ENCODE measurements at places on chromosomes 16 and 17.

- no peak for DNase-seq
Measured at GRCh38 chr17:49967205-49967604, 1.8 kb upstream of the DLX4 start.

DNA sequence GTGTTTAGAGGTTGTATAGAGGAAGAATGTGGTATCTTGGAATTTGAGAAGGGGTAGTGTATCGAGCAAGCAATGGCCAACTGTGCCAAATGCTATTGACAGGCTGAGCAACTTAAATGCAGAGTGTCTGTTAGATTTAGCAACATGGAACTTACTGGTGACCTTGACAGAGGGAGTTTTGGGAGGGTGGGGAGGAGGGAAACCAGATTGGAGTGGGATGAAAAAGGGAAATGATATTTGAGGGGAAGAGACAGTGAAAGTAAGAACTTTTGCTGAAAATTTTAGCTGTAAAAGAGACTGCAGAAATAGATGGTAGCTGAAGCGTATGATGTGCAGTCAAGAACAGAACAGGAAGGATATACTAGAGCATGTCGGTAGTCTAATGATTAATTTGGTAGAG lies 1.1 kb downstream of the LRRC36 start:
- DNase-seq, result no peak

DNA sequence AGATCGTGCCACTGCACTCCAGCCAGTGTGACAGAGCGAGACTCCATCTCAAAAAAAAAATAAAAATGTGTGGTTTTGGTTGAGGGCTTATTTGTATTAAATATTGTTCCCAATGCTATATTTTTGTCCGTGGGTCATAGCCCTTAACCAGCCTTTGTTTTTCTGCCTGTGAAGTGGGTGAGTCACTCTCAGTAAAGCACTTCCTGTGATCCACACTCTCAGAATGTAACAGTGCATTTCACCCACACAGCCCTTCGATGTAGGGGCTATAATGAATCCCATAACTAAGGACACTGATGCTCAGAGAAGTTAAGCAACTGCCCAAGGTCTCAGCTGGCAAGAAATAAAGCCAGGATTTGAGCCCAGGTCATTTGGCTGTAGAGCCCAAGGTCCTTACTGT lies 34.7 kb upstream of the POLR3E start:
- DNase-seq, result no peak

GRCh38 chr17:29796652-29797051 lies 133.4 kb downstream of the SSH2 start:
- DNase-seq, result no peak

DNA sequence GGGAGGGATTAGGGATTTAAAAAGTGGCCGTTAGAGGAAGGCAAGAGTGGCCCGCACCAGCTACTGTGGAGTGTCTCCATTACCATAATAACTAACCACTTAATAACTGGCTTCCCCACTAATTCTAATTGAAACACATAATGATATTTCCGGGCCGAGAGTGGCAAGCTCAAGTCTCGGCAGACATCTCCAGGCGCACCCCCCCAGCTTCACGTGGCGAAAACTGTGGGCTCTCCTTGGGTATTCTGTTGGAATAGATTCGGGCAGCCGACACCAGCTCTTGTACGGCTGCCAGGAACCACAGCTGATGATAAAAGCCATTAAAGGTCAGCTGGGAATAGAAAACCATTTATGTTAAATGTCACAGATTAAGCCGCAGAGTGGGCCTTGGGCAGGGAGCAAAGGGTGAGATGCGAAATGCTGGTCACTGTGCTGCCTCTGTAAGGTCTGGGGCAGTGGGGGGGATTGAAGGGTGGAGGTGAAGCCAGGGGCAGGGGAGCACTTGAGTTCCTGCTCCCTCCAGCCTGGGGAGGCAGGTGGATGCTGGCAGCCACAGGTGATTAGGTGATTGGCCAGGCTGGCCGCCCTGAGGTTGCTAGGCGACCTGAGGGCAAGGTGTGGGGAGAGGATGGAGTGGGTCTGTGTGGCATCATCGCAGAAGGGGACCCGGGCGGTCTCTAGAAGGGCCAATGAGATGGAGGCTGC lies 115.6 kb upstream of the SDK2 start:
- DNase-seq, result no peak

DNA sequence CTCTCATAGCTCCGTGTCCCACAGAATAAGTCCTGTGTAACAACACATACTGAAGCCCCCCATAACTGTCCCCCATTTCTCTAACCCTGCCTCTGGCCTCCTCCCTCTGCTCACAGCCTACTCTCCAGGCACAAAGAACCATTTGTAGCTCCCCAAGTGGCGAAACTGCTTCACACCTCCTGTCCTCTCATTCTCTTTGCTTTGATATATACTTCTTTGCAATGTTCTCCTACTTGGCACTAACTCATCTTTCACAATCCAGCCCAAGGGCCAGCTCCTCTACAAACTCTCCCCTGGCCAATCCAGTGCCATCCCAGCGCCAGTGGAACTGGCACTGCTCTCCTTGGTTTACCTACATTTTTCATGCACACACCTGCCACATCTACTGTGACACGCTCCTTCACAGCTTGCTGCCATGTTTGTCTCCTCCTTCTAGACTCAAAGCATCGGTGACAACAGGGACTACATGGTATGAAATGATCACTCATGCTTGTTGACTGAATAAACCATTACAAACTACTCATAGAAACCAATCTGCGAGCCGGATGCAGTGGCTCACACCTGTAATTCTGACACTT lies 12.8 kb downstream of the CYTH1 start:
- no peak for DNase-seq

- DNase-seq, result no peak
Measured at GRCh38 chr17:17126131-17127110, 79.7 kb downstream of the PLD6 start.

DNA sequence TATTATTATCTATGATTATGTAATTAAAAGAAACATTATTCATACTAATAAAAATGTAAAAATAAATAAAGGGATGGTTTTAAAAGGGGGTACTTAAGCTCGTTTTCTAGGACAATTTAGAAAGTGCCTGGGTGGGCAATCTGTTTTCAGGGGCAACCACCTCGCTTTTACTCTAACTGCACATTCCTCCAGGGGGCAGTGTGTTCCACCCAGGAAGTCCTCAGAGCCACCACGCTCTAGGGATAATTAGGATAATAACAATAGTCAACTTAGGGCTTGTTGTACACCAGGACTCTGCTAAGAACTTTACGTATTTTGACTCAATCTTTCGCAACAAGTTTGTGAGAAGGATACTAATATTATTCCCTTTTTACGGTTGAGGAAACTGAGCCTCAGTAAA lies 396.7 kb upstream of the MAF start:
- DNase-seq, result no peak

DNA sequence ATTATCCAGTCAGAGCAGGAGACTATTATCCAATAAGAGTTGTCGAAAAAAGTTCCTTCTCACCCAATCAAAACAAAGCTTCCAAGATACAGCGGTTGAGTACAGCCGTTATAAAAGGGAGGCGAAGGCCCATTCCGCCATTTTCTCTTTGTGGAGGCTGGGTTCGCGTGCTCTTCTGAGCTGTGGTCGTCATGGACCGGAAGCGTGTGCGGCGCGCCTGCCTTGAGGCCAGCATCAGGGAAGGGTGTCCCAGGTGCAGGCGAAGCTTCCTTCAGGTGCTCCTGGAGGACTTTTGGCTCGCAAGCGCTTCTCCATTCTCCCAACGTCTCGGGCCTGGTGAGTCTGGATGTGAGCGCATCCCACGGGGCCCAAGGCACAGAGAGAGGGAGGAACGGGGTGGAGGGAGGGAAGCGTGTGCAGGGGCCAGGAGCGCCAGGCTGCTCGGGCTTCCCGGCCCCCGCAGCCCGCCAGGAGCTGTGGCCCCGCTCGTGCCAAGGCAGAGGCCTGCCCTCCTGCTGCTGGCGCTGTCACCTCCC lies 99.2 kb downstream of the GOSR1 start:
- no peak for DNase-seq

GRCh38 chr16:71380831-71381230 lies 22.3 kb downstream of the CALB2 start:
- DNase-seq, result no peak

Measured in RWPE2 (cell line).